ENCODE measurements at places on chromosomes 3 and 15. TPM values are rescaled to one million over a fixed set of nuclear protein-coding genes. Genes with fewer than 3 reads are reported as not detected.

The WNT5A gene
- 0.07 TPM for total RNA-seq

The FRMD5 gene
- 25.1 TPM for total RNA-seq

The CFAP100 gene
- not detected for total RNA-seq

The STXBP5L gene
- total RNA-seq: not detected

The ADAMTS17 gene
- total RNA-seq: 0.13 TPM

- DNase-seq: no peak
These were observed 195.4 kb downstream of the RAP2B start for GRCh38 chr3:153357436-153357835.

- no peak for DNase-seq
These were observed 20.3 kb downstream of the C3orf33 start for GRCh38 chr3:155785662-155786295.

- DNase-seq: no peak
These were observed 12.4 kb downstream of the POPDC2 start for GRCh38 chr3:119647843-119648575.

GRCh38 chr15:43249236-43249635 lies 17.5 kb downstream of the TGM5 start:
- DNase-seq: no peak

- no peak for DNase-seq
These were observed 430.4 kb upstream of the CCDC54 start for GRCh38 chr3:106946866-106947265.

DNA sequence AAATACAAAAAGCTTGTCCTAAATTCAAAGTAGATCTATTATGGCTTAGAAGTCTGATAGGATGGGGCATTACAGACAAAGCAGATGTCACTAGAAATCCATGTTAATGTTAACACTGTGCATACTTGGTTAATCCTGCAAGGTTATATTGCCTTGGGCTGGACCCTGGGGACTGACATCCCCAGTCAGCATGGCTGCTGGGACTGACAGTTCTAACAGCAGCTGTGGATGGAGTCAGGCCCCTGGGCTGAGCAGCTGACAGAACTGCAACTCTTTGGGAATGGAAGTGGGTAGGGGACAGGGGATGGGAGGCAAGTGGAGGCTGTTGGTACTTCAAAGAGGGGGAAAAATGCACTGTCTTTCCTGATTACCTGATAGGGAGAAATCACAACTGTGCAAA lies 7.5 kb downstream of the P2RY1 start:
- no peak for DNase-seq

DNA sequence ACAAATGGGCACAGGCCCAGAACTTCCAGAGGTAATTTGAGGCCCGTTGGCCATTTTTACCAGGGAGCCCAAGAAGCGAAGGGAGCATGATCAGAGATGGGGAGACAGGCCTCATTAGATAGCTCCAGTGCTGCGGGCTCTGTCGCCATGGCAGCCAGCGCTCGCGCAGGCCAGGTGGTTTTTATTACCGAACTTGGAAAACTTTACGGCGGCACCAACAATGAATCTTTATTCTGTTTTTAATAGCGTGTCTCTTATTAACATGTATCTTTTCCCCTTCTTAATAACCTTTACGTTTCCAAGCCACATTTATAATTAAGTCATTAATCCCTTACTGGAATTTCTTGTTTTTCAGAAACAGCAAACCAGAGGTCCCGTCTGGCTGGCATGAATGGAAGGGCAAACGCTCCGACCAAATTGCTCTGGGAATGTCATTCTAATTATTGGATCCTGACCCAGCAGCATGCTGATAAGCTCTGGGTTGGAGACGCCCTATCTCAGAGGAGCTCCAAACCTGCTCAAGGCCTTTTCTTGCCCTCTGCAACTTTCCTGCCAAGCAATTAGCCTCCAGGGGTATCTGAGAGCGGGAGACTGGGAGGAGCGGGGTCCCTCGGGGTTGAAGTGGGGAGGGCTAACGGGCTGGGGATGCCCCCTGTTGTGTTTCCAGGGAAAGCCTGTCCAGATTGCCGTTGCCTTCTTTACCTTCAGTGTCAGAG lies 256.4 kb downstream of the TLE3 start:
- DNase-seq: no peak

- no peak for DNase-seq
These were observed 31.6 kb upstream of the TSEN2 start for GRCh38 chr3:12452361-12453330.

DNA sequence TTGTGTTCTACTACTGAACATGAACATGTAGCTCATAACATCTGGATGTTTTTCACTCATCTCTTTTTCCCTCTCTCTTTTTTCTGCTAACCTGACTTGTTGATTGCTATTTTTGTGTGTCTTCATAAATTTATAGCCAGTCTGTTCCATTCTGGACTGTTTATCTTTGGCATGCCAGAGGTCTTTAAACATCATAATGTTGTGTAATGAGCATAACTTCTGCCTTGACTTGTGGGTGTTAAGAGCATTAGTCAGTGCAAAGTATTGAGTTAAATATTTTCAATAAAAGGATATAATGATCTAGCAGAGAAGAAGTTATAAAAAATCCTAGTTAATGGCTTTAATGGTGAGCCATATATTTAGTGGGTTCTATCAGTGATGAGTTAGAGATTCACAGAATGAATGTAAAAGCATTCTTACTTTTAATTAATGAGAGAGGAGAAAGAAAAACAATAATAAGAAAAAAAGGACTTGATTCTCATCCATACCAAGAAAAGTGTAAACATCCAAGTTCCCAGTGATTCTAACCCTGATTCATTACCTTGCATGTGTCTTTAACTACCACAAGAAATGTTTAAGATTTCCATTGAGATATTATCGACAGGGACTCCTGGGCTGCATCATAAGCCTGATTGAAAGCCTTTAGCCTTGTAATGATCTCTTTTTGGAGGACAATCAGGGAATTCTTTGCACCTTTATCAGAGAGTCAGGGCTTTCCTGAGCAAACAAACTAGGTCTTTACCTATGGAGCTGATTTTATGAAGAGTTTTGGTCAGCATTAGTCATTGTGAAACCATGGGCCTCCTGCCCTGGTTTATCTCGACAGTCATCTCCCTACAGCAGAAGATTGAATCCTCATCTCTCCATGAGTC lies 22.9 kb downstream of the MITF start:
- no peak for DNase-seq

DNA sequence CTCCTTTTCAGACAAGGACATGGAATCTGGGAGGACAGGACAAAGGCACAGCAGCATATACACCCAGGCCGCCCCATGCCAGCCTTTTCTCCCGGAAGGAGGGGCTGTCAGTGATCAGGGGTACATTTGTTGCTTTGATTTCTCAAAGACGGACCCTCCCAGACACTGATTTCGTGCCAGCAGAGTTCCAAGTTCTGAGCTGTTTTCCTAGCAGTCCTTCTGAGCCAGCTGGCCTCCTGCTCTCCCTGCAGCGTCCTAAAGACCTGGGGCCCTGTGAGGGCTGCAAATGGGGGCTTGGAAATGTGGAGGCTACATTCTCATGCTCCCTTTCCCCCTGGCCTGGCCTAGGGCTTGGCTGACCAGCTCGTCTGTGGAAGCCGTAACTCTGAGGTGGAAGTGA lies 22.3 kb downstream of the CTSH start:
- DNase-seq: no peak

DNA sequence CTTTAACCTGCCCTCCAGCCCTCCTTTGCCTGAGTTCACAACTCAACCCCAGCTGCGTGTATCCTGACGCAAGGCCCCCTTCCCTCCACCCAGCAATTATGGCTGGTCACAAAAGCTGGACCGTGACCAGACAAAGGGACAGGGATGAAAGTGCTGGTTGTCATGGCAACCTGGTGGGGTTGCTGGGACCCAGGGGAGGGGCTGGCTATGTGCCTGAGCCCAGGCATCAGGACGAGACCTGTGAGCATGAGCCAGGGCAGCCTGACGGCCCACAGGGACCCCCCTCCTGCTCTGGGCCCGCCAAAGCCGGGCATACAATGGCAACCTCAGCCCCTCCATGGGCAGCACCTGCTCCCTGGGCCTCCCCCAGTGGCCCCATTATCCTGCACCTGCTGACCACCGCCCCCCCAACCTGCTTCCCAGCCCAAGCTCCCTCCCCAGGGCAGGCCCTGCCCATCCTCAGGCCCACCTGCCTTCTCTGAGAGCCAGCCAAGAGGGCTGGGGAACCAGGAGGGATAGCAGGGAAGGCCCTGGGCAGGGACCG lies 4.5 kb upstream of the DNAH1 start:
- no peak for DNase-seq

DNA sequence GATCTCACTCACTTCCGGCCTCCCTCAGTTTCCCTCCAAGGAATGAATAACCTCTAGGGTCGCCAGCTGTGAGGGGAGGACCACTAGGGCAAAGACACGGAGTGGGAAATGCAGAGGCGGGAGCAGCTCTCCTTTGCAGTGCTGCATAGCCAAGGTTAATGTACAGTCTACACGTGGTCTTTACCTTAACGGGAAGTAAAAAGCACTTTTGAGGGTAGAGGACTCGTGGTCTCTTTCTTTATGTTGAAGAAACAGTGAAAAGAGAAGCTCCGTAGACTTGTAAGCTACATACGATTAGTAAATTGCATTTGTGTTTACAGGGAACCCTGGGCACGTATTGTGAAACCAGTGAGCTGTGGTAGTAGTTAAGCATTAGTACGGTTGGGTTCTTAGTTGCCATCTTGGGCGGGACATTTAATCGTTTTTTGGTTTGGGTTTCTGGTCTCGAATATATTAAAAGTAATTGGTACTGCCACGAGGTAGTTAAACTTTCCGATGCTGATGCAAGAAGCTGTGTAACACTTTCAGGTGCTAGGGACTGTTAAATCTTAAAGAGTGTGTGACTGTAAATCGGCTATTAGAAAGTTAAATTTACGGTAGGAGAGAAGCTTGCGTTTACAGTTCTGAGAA lies 828 bp downstream of the U2SURP start:
- no peak for DNase-seq

- DNase-seq: no peak
These were observed 13.1 kb upstream of the CYP11A1 start for GRCh38 chr15:74380361-74381189.

- no peak for DNase-seq
These were observed 2.5 kb upstream of the IFRD2 start for GRCh38 chr3:50294492-50295403.

DNA sequence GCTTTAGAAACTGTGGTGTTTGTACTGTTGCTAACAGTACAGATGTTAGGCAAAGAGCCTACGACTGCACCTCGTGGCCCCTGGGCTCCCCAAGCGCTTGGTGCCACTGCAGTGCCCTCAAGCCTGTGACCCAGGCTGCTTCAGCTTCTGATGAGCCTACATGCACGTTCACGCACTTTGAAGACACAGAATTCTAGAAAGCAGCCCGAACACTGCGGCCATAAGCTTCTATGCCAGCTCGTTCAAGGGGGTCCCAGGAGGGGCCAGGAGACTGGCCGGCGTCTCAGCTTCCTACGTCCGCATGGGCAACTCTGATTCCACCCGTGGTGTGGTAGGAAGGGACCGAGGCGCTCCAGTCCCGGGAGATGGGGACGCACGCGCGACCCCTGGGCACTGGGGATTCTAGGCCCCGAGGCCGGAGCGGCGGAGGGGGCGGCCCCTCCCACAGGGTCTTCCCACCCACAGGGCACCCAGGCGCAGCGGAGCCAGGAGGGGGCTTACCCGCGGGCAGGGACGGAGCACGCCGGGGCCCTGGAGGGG lies 653 bp downstream of the MYO5C start:
- DNase-seq: no peak

- DNase-seq: no peak
These were observed 14.8 kb downstream of the SCAMP2 start for GRCh38 chr15:74858369-74858740.

GRCh38 chr3:20743553-20744321 lies 557.7 kb upstream of the SGO1 start:
- DNase-seq: no peak

GRCh38 chr3:16769525-16769924 lies 115.2 kb upstream of the PLCL2 start:
- no peak for DNase-seq

- DNase-seq: no peak
These were observed 88.9 kb upstream of the SNTN start for GRCh38 chr3:63563572-63563971.

Data from pulmonary artery endothelial cell (primary cell).